ENCODE measurements at places on chromosomes 5 and 9.

DNA sequence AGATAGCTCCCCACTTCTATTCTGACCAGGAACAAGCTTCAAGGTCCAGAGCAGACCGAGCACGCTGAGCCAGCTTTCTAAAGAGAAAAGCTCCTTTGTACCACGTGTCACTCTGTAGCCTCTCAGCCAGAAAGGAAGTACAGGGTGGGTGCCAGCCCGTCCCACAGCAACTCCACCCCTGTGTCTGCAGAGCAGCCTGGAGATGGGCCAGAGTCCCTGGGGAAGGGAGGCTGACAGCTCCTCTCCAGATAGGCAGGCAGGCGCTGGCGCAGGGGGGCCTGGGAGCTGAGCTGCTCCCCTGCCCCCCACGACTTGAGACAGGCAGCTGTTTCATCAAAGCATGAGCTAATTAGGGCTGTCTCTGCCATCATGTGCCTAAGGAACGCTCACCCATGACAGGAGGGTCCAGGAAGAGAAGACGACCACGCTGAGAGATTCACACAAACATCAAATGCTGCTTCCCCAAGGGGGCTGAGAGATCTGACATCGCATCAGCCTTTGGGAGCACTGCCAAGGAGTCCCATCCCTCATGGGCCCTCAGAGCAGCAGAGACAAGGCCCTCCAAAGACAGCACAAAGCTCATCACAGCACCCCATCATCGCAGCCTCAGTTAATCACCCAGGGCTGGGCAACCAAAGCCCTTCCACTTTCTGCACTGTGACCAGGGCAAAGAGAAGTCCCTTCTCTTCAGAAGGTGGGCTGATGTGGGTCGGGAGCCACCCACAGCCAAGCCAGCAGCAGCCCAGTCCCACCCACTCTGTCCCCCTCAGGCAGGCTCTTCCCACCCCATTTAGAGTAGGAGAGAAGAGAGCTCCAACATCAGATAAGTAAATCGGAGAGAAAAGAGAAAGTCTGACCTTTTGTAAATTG is 78.5 kb upstream of the LRRTM2 start:
- no peak for DNase-seq

GRCh38 chr9:112048924-112049691 is 126.0 kb downstream of the SUSD1 start:
- no peak for DNase-seq

- DNase-seq = no peak
These were observed 199.7 kb upstream of the TLE4 start for GRCh38 chr9:79371948-79372555.

DNA sequence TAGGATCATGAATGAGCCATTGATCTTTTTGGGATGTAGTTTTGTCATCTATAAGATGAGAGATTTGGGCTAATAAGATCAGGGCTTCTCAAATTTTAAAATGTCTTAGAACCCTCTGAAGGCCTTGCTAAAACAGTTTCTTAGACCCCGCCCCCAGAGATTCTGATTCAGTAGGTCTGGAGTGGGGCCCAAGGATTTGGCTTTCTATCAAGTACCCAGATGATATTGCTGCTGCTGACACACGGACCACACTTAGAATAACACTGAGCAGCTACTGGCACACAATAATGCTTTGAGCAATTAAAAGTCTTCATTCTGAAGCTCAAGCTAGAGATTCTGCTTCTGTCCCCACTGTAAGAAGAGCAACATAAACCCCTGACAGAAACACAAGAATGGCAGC is 216.7 kb downstream of the SMARCA2 start:
- DNase-seq = no peak

DNA sequence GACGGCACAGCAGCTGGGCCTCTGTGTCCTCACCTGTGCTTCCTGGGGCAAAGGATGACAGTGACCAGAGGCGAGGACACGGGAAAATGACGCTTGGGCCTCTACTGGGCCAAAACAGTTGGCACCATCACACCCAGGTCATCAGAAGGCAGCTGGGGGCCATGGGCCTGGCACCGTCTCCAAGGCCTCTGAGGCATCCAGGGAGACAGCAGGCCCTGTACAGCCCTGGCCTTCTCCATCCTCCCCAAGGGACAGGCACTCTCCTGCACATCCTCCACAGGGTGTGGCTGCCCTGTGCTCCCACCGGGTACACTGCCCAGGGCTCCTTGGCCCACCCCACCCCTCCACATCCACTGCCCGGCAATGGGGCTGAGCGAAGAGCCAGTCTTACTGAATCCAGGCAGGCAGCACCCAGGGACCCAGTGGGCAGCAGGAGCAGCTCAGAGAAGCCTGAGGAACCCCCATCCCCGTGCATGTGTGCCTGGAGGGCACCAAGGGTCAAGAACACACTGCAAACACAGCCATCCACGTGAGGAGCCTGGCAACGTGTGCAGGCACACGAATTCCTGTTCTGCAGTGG is 4.0 kb downstream of the LPCAT1 start:
- no peak for DNase-seq

DNA sequence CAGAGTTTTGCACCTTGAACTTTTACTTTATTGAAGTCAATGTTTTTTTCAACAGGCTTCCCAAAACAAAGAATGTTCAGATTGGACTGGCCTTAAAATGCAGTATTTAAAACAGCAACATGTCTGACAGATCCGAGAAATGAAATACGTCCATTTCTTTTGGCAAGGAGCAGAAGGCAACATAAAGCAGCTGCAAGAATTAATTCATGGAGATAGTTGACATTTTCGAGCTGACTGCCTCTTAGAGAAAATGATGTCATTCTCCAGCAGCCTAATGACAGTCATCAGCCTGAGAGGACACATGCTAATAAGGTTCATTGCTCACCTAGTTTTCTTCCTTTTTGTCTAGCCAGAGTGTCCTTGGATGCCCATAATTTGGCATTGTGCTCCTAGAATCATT is 232.2 kb upstream of the SEMA6A start:
- no peak for DNase-seq

- no peak for DNase-seq
These were observed 480.4 kb upstream of the TUSC1 start for GRCh38 chr9:26158631-26159150.

DNA sequence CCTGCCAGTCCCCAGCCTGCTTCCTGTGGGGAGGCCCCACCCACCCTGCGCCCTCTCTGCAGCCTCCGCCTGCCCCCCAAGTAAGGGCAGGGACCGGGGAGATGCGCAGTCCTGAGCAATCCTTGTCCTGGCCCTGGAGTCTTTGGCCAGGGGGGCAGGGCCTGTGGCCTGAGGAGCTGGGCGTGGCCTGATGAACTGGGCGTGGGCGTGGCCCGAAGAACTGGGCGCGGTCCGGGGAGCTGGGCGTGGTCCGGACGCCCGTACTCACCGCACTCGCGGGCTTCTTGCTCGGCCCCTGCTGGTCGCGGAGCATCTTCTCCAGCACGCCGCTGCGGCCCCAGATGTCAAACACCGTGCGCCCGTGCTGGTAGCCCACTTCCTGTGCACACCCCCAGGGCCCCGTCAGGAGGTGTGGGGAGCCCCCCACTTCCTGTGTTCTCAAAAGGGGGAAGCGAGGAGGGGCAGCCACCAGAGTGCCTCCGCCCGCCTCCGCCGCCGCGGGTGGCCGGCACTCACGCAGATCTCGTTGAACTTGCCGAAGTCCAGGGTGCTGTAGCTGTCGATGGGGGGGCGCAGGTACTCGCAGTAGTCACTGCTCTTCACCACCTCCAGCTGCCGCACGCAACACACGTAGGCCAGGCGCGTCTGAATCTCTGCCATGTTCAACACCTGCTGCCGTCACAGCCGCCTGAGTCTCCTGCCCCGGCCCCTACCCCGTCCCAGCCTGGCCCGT is 2.7 kb upstream of the NSMF start:
- DNase-seq = no peak

DNA sequence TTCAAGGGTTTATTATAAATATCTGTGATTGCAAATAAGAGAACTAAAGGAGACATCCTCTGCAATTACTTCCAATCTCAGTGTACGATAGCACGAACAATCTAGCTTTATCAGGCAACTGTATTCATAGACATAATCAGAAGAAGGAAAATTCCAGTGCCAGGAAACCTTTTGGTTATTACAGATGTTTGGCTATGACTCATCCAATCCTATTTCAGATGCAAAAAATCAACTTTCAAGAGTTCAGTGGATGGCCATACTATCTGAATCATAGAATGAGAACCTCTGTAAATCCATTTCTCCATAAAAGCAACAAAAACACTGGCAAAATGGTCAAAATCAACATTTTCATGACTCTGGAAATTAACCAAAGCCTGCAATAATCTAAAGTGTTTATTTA is 37.9 kb downstream of the GAS1 start:
- no peak for DNase-seq
